ENCODE measurements at places on chromosomes 5 and 9.

- DNase-seq = no peak
These were observed 166.6 kb upstream of the GAS1 start for GRCh38 chr9:87113874-87114273.

DNA sequence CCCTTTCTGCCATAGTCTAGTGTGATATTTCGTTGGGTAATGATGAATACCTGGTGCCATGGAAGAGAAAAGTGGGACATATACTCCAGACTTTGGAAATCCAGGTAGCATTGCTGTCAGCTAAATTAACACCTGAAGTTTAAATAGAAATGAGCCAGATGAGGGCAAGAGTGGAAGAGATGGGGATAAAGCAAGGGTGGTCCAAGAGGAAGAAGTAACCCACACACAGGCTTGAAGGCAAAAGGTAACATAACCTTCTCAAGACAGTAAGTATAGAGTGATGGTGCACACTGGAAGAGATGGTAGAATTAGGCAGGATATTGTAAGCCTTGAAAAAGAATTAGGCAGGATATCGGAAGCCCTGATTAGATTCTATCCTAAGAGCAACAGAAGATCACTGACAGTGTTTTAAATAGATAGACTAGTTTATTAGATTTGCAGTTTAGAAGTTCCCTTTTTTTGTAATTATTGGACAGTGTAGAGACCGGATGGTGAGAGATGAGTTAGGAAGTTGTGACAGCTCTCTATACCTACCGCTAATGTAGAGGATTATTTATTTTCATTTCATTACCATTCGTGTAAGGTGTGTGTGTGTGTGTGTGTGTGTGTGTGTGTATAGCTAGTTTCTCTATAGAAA is 16.8 kb downstream of the ANXA1 start:
- no peak for DNase-seq

GRCh38 chr9:114359801-114360200 is 28.0 kb downstream of the AKNA start:
- DNase-seq = no peak

DNA sequence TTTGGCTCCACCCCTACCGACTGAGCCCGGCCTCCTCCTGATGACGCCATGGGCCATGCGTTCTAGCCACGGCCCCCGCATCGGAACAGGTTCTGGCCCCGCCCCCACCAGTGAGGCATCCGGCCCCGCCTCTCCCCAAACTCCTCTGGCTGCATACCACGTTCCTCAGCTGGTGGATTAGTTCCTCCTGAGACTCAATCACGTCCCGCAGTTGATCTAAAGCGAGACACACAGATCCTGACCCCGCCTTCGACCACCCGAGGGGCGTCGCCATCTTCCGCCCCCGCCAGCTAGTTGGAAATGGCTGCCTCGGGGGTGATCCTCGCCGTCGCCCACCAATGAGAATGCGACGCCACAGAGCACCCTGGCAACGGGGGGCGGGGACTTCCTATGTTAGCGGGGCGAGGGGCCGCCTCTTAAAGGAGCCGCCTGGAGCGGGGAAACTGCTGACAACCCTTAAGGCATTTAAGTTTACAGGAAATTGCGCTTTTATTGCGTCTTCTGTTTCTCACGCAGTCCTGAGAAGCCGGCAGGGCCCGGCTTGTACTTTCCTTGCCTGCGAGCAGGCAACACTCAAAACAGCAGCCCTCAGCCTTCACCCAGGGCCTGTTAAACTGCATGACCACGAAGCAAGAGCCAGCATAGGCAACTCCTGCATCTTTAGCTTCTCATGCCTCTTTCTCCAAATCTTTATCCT is at the start of gene SPATA24:
Gene SPATA24 (minus strand): TSS at position 303 of the 697 bp plus-strand sequence. CDS start 29 bp downstream, at position 274.
- DNase-seq = peak; percentile 73

DNA sequence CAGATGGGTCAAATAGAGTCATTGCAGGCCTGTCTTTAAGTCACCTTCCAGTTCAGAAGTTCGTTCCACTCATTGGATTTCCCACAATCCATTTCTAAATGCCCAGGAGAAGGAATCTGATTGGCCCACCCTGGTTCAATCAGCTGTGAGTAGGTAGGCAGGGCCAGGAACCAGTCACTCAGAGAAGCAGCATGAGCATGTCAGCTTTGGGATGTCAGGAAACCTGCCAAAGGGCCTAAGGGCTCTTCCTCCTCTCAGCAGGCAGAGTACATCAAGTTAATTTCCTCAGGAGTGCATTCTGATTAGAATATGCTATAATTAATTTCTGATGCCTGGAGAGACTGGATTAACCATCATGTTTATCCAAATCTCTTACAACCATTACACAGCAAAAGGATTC is 412.9 kb upstream of the CCNH start:
- no peak for DNase-seq

DNA sequence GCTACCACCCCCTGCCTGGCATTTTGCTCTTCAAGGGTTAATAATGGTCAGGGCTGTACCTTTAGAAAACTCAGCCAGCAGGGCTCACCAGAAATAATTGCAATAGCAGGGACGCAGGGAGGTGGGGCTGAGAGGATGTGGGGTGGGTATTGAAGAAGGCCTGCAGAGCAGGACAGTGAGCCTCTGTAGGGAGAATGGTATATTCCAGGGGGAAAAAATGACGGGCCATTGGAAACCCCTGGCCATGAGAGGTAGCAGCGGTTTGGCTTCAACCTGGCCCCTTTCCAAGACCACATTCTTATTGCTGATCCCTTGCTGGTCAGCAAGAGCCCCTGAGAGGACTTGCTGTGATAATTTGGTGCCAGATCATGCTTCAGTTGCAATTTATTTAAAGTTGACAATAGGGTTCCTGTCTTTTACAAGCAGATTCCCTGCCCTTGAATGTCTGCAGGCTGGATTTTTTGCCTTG is 36.7 kb upstream of the CTNNA1 start:
- DNase-seq = no peak

- DNase-seq = no peak
These were observed 16.9 kb downstream of the GDF9 start for GRCh38 chr5:132849347-132849746.

DNA sequence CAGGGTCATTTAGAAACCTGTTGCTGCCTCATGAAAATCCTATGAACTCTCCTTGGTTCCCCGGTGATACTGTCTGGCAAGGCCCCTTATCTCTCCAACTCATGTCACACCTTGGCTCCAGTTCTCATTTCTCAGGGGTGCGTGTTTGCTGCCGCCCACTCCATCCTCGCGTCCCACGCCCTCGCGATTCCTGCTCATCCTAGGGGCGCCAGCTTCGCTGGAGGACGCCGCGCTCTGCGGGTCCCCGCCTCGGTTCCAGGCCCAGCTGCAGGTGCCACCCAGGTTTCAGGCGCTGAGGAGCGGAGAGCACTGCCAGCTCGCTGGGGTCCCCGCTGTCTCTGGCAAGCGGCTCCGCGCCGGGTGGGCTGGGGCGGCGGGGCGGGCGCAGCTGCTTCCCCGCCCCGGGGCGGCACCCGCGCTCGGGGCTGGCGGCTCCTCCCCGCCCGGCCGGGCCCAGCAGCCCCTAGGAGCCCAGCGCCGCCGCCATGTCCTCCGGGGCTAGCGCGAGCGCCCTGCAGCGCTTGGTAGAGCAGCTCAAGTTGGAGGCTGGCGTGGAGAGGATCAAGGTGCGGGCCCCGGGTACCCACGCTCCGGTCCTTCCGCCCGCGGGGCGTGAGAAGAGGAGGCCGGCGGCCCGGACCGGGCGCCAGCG is at the start of gene GNG10:
Gene GNG10 (plus strand): TSS at position 456 of the 652 bp plus-strand sequence. CDS start 30 bp downstream, at position 486.
- no peak for DNase-seq

DNA sequence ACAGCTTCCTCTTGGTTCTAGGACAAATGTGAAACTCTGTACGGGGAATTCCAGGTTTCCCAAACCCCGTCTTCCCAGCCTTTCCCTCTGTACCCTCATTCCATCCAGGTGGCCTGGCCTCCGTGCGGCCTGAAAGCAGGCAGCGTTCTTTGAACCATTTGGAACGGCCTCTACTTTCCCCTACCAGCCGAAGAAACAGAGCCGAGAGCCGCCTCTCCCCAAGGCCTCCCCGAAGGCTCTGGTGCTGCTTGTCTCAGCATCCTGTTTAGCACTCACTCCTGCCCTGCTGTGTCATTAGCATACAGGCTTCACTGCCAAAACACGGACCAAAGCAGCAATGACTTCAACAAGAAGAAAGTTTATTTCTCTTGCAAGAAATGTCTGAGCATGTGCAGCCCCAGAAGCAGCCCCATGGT is 137.7 kb downstream of the HSD17B3 start:
- DNase-seq = no peak

DNA sequence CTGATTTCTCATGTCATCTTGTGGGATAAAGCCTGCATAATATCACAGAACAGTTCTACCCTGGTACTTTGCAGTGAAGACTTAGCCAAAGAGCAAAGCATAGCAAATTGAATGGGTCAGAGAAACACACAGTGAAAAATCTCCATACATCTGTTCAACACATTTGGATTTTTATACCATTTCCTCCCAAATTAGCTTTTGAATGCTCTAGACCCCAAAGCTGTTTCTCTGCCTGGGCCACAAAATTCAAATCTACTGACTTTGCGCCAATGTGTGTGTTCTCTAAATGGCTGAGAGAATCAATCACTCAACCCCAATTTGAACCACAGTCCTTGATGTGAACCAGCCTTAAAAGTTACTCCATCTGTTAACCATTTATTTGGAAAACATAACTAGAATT is 236.9 kb upstream of the NFIL3 start:
- DNase-seq = no peak

- DNase-seq = no peak
These were observed 28.0 kb downstream of the MARCHF3 start for GRCh38 chr5:127002390-127002789.

DNA sequence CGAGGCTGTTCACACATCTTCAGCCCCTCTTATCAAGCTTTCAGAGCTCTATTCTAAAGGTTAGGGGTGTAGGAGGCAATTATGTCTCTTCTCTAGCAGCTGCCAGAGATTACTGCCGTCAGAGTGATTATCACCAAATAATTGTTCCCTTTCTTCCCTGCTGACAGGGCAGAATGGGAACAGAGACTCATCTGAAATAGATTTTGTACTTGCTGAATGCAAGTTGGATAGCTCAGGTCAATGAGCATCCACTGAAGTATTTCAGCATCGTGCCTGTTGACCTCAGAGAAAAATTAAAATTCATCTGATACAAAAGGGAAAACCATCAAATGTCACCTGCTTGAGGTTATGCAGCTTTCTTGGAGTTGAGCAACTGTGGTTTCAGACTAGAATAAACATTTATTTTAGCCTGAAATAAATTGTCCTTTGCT is 213.7 kb upstream of the MAP3K1 start:
- no peak for DNase-seq

- DNase-seq = no peak
These were observed 732 bp downstream of the GBGT1 start for GRCh38 chr9:133162861-133163503.

DNA sequence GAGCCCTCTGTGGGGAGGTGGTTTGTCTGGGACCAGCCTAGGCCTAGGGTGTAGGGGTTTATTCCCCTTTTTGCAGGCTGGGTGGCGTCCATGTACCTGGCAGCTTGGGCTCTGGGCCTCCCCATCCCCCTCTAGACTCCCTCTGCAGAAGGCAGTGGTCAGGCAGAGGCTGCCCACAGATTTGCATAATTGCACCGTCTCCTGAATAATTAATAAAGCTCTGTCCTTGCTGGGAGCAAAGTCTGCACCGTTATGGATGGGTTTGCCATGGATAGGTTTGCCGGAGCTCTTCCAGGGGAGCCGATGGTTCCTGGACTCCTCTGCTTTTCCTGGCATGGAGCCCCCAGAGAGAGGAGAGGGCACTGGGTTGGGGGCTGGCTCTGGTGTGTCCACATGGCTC is 60.4 kb downstream of the DAB2IP start:
- DNase-seq = no peak

DNA sequence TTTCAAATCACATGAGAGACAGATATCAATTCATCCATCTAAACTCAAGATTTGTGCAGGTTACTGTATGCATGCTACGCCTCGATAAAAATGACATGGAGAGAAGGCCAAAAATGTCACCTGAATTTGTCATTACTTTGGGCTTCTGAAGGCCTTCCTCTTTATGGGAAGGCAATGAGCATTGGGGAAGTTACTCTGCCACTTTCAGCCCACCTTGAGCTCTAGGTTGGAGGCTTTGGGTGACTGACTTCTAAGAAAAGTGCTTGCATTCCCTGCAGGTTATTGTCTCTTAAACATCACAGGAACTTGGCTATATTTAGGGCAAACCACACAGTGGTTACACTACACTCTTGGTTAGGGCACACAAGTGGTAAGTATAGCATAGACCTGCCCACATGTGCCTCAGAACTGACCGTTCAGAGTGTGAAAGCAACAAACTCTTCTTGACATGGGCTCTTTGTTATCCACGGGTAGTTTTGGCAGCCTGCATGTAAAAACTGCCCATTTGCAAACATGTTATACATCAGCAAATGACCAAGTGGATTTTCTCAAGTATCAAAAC is 169.5 kb downstream of the ZNF608 start:
- DNase-seq = no peak

- no peak for DNase-seq
These were observed 23.0 kb downstream of the CD74 start for GRCh38 chr5:150389531-150390266.

- no peak for DNase-seq
These were observed 135.2 kb downstream of the MPDZ start for GRCh38 chr9:13144166-13144775.

GRCh38 chr9:134413890-134414623 is 87.8 kb downstream of the RXRA start:
- DNase-seq = no peak

DNA sequence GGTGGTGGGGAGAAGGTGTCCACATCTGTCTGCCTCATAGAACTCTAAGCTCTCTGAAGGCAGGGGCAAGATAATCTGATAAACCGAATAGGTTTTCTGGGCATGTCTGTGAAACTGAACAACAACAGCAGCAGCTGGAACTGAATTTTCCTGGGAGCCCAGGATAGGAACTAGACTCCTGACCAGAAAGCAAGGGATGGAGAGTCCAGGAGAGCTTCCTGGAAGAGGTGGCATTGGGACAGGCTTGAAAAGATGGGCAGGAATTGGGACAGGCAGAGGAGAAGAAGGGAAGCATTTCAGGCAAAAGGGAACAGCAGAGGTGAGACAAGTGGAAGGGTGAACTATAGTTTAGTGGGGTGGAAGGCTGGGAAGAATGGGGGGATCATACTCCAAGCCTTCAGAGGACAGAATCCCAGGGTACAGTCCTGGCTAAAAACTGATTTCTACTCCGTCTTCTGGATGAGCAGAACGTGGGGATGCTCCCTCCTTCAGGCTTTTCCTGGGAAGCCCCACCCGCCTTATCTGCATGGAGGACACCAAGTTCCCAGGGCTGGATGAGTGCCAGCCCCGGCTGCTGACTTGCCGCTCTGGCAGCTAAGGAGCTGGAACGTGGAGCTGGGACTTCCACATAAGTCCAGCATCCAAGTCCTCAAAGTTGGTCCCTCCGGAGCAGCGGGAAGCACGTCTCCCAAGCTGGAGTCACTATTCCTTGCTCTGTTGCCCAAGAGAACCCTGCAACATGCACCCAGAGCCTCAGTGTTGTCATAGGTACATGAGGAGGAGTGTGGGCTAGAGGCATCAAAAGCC is 13.9 kb upstream of the KIF12 start:
- no peak for DNase-seq

Data from HS-27A (cell line).